HT1080 (cell line): ENCODE measurements at places on chromosomes 2 and 18. TPM values are rescaled to one million over a fixed set of nuclear protein-coding genes. Genes with fewer than 3 reads are reported as not detected.

The RFX8 gene
- 8.1 and 10.6 TPM in 2 replicates for total RNA-seq

The AP1S3 gene
- 5.0 and 13.3 TPM in 2 replicates for total RNA-seq

The POTEE gene
- total RNA-seq: 2.8 and 3.3 TPM in 2 replicates

The NT5C1B gene
- not detected in 2 replicates for total RNA-seq

The CNDP1 gene
- 0.23 TPM in 1 of 2 replicates, not detected in the other for total RNA-seq

The GLI2 gene
- total RNA-seq: 4.1 and 7.9 TPM in 2 replicates

The GALNT13 gene
- 0.21 and 0.33 TPM in 2 replicates for total RNA-seq

The RRM2 gene
- 98.1 and 195 TPM in 2 replicates for total RNA-seq

The SAG gene
- total RNA-seq: not detected in 2 replicates

The YWHAQ gene
- total RNA-seq: 446 and 533 TPM in 2 replicates

The DNER gene
- 42.9 and 51.3 TPM in 2 replicates for total RNA-seq

The CYTIP gene
- total RNA-seq: not detected in 2 replicates

The UGT1A10 gene
- not detected in 2 replicates for total RNA-seq

The ROCK2 gene
- 19.5 and 20.6 TPM in 2 replicates for total RNA-seq

The ZRANB3 gene
- 7.4 and 9.0 TPM in 2 replicates for total RNA-seq

The ERBB4 gene
- total RNA-seq: 0.02 TPM in 1 of 2 replicates, not detected in the other
